ENCODE measurements at places on chromosomes 6 and 20.

- DNase-seq, result no peak
Measured at GRCh38 chr6:157847846-157848245, 24.8 kb downstream of the SNX9 start.

- DNase-seq, result no peak
Measured at GRCh38 chr6:101230866-101231265, 162.6 kb upstream of the GRIK2 start.

DNA sequence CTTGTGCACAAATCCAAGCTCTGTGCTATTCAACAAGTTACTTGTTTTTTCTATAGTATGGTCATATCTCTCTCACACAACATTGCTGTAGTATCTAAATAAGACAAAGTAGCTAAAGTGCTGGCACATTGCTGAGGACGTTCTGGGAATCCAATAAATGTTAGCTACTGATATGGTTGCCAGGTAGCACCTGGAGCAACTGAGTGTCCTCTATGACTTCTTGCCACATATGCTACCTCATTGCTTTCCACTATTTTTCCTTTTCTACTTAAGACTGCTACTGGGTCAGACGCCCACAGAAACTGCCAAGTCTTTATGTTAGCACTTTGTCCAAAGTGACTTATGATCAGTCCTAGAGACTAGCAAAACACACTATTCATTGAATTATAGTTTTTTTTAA, 85.3 kb downstream of the SYCP2 start:
- DNase-seq, result no peak

DNA sequence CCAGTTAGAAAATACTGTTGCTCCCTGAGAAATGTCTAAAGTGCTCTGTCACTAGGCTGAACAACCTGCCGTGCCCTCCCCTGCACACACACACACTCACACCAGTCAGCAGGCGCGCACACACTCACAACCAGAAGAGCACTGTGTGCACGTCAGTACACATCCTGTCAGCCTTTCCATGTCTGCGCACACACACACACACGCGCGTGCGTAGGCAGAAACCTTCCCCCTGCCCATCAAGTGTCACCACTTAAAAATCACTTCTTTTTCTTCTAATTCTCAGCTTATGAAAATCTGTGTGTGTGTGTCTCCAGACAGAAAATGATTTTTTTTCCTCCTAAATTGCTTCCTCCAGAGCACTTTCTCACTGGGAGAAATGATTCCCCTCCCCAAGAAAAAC, 100.3 kb downstream of the EDN3 start:
- DNase-seq, result no peak

DNA sequence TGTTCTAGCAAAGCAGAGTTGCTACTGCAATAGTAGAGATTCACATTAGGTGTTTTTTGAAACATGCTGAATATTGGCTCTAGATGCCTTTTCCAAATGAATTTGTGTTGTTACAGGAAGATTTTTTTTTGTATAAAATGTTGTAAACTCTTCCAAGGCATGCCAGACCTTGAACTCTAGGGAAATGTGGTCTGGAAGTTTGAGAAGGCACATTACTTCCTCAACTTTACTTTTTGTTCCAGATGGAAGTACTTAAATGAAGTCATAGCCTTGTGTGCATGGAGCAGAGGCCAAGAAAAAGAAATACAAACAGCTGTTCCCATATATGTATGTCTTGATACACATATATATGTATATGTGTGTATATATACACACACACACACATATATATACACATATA, 585.7 kb upstream of the MARCKS start:
- DNase-seq, result no peak

DNA sequence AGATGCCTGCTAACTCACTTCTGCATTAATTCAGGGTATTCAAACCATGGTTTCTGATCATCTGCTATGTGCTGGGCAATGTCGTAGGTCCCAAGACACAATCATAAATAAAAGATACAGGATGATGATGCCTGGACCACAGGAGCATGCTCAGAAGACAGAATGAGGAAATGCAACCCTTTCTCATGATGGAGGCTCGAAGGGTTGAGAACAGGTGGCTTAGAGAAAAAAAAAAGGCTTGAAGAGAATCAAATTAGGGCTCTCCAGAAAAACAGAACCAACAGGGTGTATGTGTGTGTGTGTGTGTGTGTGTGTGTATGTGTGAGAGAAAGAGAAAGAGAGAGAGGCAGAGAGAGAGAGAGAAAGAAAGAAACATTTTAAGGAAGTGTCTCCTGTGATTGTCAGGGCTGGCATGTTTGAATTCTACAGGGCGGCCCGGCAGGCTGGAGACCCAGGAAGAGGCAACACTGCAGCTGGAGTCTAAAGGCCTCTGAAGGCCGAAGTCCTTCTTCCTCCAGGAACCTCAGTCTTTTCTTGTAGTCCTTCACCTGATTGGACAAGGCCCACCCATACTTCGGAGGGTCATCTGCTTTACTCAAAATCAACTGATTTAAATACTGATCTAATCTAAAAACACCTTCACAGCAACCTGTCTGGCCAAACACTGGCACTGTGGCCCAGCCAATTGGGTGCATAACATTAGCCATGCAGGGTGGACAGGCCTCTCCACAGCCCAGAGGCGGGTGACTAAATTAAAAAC, 143.8 kb downstream of the ERMARD start:
- no peak for DNase-seq

Measured in T follicular helper cell (primary cell).